ENCODE measurements at places on chromosomes 3 and 15.

GRCh38 chr3:197260491-197261163 is 37.8 kb downstream of the DLG1 start:
- no peak for DNase-seq

- no peak for DNase-seq
Measured at GRCh38 chr3:187849016-187849654, 103.9 kb upstream of the BCL6 start.

DNA sequence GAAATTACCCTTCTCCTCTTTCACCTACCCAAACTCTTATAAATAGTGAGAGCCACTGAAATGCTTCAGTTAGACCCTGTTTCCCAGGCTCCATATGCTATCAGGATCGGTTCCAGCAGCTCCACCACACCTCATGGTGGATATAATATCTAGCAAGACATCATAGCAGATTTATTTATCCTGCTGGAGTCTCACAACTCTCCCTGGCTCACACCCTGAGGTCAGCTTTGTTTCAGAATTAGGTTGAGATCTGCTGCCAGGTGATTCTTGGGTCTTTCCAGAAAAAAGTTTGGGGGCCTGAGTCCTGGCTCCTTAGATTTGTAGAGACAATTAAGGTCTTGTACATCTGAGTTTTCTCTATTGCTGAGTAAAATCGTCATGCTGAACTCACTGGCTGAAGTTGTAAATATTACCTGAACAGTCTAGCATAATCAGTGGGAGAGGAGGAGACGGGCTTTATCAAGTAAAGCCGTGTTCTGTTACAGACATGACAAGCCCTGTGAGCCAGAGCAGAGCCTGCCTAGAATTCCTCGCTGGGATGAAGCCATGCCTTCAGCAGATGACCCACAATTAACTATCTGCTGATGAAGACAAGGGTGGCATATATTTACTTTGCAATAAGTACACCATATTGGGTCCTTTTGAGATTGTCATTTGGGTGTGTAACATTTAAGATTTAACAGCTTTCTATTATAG is 131.6 kb downstream of the STAC start:
- no peak for DNase-seq

DNA sequence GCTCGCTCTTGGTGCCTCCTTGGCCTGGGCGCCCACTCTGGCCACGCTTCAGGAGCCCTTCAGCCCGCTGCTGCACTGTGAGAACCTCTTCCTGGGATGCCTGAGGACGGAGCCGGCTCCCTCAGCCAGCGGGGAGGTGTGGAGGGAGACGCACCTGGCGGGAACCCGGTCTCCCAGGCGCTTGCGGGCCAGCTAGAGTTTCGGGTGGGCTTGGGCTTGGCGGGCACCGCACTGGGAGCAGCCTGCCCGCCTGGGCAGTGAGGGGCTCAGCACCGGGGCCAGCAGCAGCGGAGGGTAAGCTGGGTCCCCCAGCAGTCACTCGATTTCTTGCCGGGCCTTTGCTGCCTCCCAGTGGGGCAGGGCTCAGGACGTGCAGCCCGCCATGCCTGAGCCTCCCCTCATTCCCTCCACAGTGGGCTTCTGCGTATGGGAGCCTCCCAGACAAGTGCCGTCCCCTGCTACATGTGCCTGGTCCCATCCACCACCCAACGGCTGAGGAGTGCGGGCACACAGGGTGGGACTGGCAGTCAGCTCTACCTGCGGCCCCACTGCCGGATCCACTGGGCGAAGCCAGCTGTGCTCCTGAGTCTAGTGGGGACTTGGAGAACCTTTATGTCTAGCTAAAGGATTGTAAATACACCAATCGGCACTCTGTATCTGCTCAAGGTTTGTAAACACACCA is 708.7 kb downstream of the VGLL3 start:
- DNase-seq, result no peak

DNA sequence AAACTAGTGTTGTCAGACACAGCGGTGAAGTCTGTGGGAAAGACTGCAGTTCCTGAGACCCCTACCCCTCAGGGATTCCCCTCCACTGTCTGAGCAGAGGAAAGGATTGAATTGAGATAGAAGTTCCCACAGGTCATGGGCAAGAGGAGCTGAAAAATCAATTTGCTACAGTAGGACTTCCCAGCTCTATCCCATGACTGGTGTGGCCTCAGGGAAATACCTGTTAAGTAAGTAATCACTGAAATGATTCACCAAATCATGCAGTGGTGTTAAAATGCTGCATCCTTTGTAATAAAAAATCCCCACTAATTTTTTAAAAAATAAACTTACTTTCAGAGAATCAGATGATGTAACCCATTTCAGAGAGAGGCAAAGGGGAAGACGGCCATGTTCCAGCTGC is 45.0 kb upstream of the SPRED1 start:
- DNase-seq, result no peak

GRCh38 chr3:13077431-13078162 is 4.4 kb upstream of the IQSEC1 start:
- no peak for DNase-seq

- no peak for DNase-seq
Measured at GRCh38 chr3:14082108-14082657, 42.5 kb downstream of the CHCHD4 start.

GRCh38 chr3:135891121-135891520 is 74.4 kb upstream of the PPP2R3A start:
- DNase-seq, result no peak

DNA sequence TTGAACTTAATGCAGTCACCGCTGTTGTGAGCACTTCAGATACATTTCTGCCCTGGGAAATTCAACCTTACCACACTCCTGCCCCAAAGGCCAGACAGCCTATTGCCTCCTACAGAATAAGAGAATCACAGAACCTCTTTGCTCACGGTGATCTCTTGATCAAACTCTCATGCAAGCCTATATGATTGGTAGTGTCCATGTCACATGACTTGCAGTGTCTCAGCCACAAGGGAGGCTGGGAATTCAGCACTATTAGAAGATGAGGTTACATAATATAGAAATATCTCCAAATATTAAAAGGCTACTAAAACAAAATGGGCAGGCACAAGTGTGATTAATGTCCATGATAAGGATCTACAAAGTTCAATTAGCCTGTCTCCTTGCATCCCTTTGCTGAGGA is 3.8 kb upstream of the PCOLCE2 start:
- no peak for DNase-seq

DNA sequence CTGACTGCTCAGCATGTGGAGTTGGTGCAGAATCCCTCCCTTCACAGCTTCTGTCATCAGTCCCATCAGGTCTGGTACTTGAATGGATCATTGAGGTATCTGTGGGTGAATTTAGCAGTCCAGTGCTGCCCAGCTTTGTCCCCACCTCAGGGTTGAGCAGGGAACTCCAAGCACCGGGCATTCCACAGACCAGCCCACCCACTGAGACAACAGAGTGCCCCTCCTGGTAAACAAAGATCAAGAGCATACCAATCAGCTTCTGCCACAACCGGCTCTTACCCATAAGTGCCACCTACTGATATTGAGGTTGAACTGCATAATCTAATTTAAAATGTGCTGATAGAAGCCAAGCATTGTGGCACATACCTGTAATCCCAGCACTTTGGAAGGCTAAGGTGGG is 57.1 kb upstream of the FXR1 start:
- no peak for DNase-seq

GRCh38 chr15:91408476-91409076 is 308.5 kb downstream of the SV2B start:
- DNase-seq, result no peak

All from WERI-Rb-1 (cell line).